ENCODE measurements at places on chromosomes 5 and 9. TPM values are rescaled to one million over a fixed set of nuclear protein-coding genes. Genes with fewer than 3 reads are reported as not detected.
A peak's percentile ranks its signal among the peaks of the same experiment; 100 is the strongest.

- DNase-seq, result no peak
These were observed 26.6 kb downstream of the HABP4 start for GRCh38 chr9:96476591-96476990.

- no peak for DNase-seq
These were observed 61.1 kb upstream of the UNC5A start for GRCh38 chr5:176748967-176749935.

GRCh38 chr9:101212661-101213060, 172.1 kb downstream of the BAAT start:
- DNase-seq, result no peak

GRCh38 chr9:31490551-31491106, 893.8 kb upstream of the ACO1 start:
- DNase-seq, result no peak

GRCh38 chr5:77353251-77353650, 138.9 kb downstream of the WDR41 start:
- DNase-seq, result no peak

- DNase-seq, result no peak
These were observed 236.9 kb downstream of the GOLPH3 start for GRCh38 chr5:31937226-31937625.

DNA sequence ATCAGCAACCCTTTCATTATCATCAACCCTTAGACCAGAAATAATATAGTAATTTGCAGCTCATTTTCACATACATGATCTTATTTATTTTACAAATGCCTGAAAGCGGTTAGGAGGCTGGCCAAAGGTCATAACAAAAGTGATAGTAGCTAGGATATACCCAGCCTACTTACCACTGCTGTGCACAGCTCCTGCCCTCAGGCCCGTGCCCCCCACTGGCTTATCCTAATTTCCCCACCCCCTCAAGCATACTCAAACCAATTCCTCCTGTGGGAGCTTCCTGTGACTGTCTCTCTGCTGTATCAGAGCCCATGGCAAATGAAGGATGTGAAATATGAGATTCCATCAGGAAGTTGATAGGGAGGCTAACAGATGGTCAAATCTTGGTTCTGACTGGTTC, 14.8 kb downstream of the FAM219A start:
- DNase-seq, result no peak

GRCh38 chr9:2639786-2640185, 18.2 kb downstream of the VLDLR start:
- DNase-seq, result no peak

DNA sequence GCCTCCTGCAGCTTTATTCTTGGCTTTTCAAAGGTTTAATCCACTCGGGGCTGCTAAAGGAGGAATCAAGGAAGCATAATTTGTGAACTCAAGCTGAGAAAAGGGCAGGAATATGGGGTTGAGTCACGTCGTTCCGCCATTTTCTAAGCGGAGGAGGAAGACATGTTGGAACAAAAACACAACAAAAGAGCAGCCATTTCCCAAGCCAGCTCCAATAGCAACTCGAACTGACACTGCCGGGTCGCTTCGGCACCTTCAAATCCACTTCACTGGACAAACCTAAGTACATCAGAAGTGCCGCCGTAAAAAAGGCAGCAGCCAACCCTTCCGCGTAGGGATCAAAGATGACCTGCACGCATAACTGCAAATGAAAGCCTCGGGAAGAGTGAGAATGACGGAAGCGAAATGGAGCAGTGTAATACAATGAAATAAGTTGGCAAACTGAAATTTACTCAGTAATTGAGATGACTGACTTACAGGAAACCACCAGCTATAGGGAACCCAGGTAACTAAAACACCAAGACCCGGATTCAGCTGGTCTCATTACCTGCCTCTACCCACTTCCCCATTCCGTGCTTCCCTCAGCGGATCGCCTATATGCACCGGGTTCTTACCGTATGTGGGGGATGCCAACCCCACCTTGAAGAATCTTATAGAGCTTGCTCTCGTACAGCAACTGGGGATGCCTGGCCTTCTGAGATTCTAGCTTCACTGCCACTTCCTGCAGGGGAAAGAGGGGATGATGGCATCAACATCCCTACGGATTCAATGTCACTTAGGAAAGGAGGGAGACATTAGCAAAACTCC, 1.6 kb downstream of the CSNK1A1 start:
- peak; percentile 25 for DNase-seq

DNA sequence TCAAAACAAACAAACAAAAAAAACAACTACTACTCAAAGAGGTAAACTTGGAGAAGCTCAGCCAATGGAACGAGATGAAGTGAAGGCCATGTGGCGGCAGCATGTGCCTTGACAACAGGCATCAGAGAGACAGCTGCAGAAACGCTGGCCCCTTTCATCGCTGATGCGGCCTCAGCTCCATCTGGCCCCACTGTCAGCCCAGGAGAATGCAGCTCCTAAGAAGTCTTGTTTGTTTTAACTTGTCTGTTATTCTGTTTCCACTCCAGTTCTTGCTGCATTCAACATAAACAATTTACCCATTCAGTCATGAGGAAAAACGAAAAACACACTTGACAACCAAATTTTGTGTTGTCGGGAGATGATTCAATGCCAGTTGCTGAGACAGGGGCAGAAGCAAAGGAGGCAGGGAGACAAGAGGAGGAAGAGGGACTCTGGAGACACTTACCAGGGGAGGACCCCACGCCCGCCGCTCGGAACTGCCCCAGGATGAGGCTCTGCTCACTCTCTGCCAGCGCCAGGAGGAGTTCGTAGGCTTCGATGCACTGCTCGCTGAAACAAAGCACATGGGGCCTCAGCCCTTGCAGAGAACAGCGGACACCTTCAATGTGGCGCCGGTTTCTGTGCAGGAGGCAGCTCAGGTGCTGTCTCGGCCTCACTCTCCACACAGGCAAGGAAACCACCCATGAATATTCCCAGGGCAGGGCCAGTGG, 91.2 kb downstream of the DCP2 start:
- no peak for DNase-seq

DNA sequence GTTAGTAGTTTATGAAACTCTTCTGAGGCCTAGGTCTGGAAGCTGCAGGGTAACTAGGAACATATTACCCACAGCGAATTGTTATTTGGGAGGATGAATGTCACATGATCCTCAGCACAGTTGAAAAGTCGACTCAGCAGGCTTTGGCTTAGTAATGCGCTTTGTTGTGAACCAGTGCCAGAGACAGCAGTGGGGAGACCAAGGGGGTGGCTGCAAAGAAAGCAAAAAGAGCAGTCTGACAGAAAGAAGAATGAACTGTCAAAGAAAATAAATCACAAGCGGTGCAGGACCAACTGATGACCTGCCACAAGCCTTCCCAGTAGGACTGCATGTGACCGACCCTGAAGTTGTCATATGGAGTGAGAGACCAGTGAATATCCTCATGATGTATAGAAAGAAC, 170.0 kb downstream of the CCDC171 start:
- DNase-seq, result no peak

DNA sequence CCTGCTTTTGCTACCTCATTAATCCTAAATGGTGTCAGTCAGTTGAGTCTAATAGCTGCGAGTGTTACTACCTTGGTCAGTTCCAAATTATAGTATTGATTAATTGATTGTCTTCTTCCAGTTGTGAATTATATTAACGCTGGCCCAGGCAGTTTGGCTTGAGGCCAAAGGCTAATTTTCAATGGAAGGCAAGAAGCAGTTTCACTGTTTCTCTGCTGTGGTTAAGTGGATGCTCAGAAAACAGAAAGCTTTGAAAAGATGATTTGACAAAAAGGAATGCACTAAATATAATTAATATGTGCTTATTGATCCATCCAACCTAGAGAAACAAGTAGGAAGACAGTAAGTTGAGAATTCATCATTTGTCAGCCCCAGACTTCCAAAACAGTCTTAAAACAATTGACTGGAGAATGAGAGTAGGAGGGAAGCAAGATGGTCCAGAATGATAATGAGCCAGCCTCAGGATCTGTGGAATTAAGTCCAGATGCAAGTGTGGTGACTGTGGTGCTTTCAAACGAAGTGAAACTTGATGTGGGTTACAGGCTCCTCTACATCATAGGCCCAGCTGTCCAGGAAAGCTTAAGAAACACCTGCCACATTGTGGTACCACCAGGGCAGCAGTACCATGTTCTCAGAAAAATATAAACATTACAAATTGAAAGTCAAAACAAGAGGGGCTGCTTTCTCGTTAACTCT, 1371.0 kb upstream of the DMAC1 start:
- DNase-seq, result no peak

DNA sequence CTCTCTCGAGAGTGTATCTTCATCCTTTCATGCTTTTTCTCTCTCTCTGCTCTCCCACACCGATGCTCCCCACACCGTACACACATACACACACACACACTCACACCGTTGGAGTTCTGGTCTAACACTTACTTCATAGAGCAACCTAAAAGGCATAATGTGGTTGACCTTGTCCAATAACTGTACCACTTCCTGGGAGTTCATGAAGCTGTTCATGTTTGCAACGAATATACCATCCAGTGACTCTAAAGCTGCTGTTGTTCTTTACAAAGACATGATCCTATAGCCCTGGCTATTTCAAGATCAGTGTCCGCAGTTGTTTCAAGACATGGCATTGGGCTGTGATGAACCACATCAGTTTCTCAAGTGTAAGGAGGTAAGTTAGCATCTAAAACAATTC, 10.0 kb downstream of the MEF2C start:
- no peak for DNase-seq

- DNase-seq, result no peak
These were observed 23.7 kb downstream of the FPGS start for GRCh38 chr9:127826253-127826913.

DNA sequence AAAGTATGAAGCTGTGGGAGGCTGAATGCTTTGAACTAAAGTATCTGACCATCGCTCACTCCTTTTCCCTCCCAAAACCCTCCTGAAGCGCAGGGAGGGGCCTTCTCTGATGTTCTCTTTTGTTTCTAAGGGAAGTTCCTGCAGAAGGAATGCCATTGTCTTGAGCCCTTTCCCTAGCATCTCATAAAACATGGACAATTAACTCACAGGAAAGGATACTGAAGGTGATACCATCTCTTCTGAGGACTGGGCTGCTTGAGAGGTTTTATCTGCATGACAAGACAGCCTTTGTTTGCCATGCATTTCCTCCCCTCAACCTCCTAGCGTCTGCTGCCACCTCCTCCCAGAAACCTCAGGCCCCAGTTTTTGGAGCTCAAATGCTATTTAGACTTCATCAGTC, 4.3 kb upstream of the RMND5B start:
- no peak for DNase-seq

- DNase-seq, result no peak
These were observed 302.4 kb downstream of the PDE4D start for GRCh38 chr5:59591162-59591561.

GRCh38 chr5:40479939-40480338, 199.8 kb upstream of the PTGER4 start:
- DNase-seq, result no peak

- DNase-seq, result no peak
These were observed 18.9 kb upstream of the ANKRD34B start for GRCh38 chr5:80588858-80589540.

DNA sequence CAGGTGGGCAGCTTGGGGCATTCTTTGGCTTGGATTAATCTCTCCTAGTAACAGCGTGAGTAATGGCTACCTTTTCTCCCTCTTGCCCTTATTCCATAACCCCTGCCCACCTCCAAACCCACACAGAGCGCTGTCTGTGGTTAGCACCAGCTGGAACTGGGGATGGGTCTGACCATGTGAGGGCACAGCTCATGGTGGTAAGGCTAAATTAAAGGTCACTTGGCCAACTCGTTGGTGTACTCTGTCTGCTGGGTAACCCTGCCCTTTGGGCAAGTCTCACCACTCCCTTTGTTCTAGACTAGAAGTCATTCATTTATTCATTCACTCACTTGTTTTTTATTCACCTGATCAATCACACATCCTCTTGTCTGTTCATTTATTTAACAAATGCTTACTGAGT, 27.8 kb downstream of the PPARGC1B start:
- DNase-seq, result no peak

GRCh38 chr9:110351009-110351467, 13.4 kb upstream of the TXNDC8 start:
- DNase-seq, result no peak

DNA sequence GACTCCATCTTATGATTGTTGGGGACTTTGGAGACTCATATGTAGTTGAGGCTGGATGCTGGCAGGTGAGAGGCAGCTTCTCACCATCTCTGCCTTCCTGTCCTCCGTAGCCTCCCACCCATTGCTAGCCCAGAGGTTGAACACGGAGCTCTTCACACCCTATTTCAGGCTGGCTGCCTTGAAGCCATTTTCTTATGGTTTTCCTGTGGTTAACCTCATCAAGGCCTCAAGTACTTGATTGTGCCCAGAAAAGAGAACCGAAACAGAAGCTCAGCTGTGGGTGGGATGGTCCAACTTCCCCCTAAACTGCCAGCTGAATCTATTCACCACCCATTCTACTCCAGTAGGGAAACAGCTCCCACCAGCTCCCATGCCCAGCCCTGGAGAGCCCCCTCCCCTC, 102.9 kb downstream of the LIFR start:
- DNase-seq, result no peak

- no peak for DNase-seq
These were observed 753.2 kb downstream of the TLR4 start for GRCh38 chr9:118457171-118458000.

DNA sequence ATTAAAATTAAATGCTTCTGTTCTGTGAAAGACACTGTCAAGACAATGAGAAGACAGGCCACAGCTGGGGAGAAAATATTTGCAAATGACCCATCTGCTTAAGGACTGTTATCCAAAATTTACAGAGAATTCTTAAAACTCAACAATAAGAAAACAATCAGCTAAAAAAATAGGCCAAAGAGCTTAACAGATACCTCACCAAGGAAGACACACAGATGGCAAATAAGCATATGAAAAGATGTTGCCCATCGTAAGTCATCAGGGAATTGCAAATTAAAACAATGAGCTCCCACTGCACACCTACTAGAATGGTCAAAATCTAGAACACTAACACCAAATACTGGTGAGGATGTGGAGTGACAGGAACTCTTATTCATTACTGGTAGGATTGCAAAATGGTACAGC, 10.3 kb downstream of the WNK2 start:
- DNase-seq, result no peak

DNA sequence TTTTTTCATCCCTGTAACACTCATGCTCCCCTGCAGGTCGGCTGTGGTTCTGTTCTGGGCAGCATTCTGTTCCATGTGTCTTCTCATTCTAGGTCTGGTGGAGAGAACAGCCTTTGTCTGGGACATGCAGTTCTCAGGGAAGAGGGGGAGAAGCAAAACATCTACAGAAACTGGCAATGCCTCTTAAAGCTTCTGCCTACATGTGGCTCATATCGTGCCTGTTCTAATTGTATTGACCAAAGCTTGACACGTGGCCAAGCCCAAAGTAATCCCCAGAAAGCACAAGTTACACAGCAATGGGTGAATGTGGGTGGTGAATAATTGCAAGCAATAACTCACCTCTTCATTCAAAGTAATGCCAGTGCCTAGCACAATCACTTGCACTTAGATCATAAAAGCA, 218.2 kb upstream of the IL12B start:
- DNase-seq, result no peak

SPAG8 gene
- not detected for total RNA-seq

LCP2 gene
- total RNA-seq, result 2.6 TPM

ZFAND5 gene
- 89.2 TPM for total RNA-seq

FREM1 gene
- 9.1 TPM for total RNA-seq

RASGEF1C gene
- total RNA-seq, result not detected

GPX3 gene
- 686 TPM for total RNA-seq

CAMK2A gene
- total RNA-seq, result not detected

PRELID2 gene
- total RNA-seq, result 22.4 TPM

OLFM1 gene
- total RNA-seq, result 6.3 TPM

VAV2 gene
- 32.3 TPM for total RNA-seq

TCOF1 gene
- 18.9 TPM for total RNA-seq

All from body of pancreas (tissue), 4 donors.